ENCODE measurements at places on chromosomes 2 and 18. TPM values are rescaled to one million over a fixed set of nuclear protein-coding genes. Genes with fewer than 3 reads are reported as not detected.

GRCh38 chr18:45774065-45774521 is 50.1 kb downstream of the SLC14A1 start:
- ATAC-seq = no peak

DNA sequence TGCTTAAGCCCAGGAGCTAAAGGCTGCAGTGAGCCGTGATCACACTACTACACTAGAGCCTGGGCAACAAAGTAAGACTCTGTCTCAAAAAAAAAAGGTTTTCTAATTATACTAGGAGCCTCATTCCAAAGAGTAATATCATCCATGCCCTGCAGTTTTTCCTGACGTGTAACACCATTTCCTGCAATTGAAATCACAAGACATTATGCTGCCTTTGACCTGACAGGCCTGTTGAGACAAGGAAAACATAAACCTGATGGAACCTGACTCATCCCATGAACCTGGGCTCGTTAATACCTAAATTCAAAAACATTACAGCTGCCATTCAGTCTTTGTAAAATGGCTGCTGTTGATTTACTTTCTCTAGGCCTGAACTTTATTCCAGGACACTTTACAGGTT is 58.7 kb upstream of the PEX13 start:
- ATAC-seq = peak; percentile 85

- peak; percentile 24 for ATAC-seq
Measured at GRCh38 chr2:189581354-189582139, 961 bp upstream of the SLC40A1 start.

GRCh38 chr18:12393510-12393909 is 14.2 kb upstream of the PRELID3A start:
- no peak for ATAC-seq

GRCh38 chr18:76620321-76621170 is 125.5 kb upstream of the ZNF516 start:
- peak; percentile 65 for ATAC-seq

- ATAC-seq = no peak
Measured at GRCh38 chr2:169082995-169083394, 13.6 kb downstream of the DHRS9 start.

The SOX11 gene
- total RNA-seq = not detected

The MALL gene
- 248 TPM for total RNA-seq

GRCh38 chr18:10077986-10078385 is 164.2 kb downstream of the VAPA start:
- no peak for ATAC-seq

The TM4SF20 gene
- total RNA-seq = not detected

DNA sequence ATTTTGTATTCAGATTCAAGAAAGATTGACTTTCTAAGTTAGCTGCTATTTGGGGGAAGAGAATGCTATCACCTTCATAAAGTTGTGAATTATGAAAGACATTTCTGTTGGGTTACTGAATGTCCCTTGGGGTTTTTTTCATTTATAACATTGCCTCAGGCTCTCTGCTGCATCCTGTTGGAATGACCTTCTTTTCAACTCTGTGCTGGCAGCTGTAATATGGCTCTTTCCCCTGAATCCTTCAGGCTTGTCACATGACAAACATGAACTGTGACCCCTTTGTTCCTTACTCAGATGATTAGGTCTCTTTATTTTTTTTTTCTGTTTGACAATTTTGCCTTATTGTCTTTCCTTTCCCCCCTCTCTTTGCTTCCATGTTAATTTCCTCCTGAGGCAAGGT is 159.8 kb downstream of the TAF4B start:
- ATAC-seq = no peak

The ASPRV1 gene
- total RNA-seq = 0.16 TPM

- ATAC-seq = no peak
Measured at GRCh38 chr2:64015391-64015790, 3.8 kb downstream of the VPS54 start.

- no peak for ATAC-seq
Measured at GRCh38 chr2:168787098-168787781, 15.2 kb upstream of the NOSTRIN start.

DNA sequence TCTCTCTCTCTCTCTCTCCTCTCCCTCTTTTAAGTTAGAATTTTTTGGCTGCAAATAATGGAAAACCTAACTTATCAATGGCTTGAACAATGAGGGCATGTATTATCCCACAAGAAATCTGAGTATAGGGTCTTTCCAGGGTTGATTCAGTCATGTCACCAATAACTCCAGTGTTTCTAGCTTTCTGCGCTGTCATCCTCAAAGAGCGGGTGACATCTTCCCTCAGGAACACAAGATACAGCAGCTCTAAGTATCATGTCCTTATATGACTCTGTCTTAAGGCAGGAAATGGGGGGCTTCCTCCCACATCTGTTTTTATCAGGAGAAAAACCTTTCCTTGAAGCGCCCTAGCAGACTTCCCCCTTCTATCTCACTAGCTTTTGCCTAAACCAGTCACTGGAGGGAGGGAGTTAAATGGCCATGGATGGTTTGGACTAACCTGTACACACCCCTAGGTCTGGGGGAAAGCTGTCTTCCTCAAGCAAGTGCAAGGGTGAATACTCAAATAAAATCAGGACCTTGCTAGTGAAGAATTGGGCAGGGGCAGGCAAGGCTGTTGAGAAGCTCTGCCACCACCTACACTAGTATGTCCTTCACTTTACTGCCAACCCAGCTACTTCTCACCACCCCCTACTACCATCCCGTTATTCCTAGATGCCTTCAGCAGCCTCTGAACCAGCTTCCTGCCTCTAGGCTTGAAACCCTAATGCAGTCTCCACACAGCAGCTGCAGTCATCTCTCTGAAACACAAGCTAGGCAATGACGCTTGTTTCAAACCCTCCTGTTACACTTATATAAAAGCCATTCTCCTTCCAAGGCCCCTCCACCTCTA is 7.5 kb upstream of the TUBA4A start:
- no peak for ATAC-seq

DNA sequence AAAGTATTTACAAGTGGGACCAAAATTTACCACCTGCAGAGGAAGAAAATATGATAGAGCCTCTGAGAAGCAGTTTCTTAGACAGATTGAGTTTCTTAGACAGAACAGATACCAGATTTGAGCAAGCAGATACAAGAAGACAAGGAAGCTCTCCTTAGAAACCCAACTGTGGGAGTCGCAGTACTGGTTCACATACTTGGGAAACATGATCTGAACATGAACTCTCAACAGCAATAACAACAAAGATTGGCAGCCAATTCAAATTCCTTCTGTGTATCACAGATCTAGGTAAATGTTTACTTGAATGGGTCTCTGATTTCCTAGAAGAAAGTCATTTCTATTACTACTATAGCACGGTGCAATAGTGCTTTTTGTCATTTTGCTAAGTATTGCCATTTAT is 82.1 kb downstream of the OLA1 start:
- ATAC-seq = no peak

The HOXD9 gene
- 1.1 TPM for total RNA-seq

The NOSTRIN gene
- total RNA-seq = 3.6 TPM

Data from esophagus mucosa (tissue), 1 donor.